Mesenteric fat pad (tissue), 1 donor: ENCODE measurements at places on chromosomes 6 and 20. TPM values are rescaled to one million over a fixed set of nuclear protein-coding genes. Genes with fewer than 3 reads are reported as not detected.

Gene CST3
- total RNA-seq = 1,237 TPM

DNA sequence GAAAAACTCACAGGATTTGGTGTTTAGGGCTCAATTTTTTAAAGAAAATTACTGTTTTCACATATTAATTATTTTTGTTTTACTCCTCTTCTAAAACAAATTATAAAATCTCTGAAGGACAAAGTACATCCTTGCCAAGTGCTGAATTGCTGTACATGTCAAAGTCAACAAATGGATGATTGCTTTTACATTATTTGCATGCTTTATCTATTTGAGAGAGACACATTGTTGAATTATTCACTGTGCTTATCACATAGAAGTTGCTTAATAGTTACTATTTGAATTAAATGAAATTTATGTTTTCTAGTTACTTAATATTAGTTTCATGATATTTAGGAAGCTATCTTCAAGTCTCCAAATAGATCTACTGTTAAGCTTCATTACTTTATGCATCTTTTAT is 318.6 kb upstream of the PTCHD4 start:
- no peak for DNase-seq

Gene PTCRA
- total RNA-seq = not detected

Gene CD24
- 2.1 TPM for total RNA-seq

DNA sequence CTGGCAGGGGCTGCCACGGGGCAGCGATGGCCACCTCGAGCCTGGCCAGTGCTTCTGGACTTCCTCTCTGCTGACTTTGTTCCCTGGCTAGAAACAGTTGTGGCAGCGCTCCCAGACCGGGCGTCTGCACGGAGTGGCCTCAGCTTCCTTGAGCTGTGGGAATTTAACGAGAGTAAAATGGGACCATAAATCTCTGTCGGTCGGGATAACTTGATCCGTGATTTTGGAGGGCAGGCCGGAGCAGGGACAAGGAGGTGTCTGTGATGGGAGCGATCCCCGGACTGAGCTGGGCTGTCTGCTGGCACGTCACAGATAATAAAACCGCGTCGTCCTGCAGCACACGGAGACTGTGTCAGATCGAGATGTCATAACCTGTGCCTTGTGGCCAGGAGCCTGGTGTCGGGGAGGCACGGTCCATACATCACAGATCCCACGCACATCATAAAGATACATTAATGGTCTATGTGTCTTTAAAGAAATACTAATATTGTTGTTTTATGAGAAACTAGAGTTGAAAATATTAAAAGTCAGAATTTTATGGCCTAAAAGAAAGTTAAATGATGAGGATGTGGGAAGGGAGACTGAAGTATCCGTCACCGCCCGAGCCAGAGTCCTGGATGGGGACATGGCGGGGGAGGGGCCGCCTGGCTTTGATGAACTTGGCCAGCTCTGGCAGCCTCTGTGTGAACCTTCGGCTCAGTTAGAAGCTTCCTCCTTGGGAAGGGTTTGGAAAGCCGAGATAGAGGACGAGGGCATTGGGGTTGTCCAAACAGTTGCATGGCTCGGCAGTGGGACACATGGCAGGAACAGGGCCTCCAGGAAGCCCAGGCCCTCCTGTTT is 6.5 kb upstream of the RBBP8NL start:
- DNase-seq = no peak

DNA sequence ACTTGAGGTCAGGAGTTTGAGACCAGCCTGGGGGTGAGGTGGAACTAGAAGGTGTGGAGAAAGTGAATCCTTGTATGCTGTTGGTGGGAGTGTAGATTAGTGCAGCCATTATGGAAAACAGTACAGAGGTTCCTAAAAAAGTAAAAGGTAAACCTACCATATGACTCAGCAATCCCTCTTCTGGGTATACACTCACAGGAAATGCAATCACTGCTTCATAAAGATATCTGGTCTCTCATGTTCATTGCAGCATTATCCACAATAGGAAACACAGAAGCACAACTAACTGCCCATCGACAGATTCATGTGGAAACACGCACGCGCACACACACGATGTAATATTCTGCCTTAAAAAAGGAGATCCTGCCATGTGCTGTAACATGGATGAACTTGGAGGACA is 66.7 kb downstream of the CDC5L start:
- no peak for DNase-seq

DNA sequence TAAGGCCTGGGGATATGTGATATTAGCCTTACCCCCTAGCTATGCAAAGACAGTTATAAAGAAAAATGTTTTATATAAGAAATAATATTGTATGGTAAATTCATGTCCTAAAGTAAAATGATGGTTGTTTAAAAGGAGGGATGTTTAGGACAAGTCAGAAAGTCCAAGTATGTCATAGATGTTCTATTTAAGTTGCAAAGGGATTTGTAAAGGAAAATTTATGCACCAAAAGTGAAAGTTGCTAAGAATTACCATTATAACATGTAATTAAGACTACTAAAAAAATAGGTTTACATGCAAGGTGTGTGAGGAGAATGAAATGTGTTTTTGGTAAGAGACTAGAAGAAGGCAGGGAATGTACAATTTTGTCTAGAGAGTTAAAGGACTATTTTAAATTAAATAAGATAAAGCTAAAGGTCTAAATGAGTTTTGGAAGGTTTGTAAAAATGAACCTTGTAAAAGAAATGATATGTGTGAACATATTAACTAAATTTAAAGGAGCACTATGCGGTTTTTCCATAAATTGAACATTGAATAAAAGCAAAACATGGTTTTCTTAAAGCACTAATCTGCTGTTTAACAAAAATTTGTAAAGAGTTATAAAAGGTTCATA is 22.7 kb upstream of the GOPC start:
- no peak for DNase-seq

Gene CLIC5
- total RNA-seq = 8.2 TPM

GRCh38 chr6:170097505-170098427 is 193.1 kb downstream of the DLL1 start:
- DNase-seq = peak; percentile 78

- DNase-seq = no peak
These were observed 1.3 kb downstream of the EPHA7 start for GRCh38 chr6:93418033-93418407.

DNA sequence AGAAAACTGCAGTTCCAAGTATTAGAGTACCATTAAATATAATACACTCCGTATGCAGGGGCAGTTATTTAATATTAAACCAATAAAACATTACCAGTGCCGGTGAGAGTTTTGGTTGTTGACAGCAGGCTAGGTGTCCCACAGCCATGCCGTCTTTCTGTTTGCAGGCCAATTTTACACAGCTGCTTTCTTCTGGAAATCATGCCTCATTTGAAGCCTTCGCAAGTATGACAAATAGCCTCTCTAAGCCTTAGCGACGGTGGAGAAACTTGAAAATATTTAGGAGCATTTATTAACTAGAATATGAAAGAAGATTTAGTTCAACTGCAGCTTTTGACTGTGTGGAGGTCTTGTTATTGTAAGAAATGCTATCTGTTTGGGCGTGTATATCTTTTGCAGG is 226.0 kb downstream of the BMP2 start:
- no peak for DNase-seq

GRCh38 chr20:21575981-21576740 is 62.3 kb upstream of the NKX2-2 start:
- no peak for DNase-seq

Gene PTGIS
- 124 TPM for total RNA-seq

DNA sequence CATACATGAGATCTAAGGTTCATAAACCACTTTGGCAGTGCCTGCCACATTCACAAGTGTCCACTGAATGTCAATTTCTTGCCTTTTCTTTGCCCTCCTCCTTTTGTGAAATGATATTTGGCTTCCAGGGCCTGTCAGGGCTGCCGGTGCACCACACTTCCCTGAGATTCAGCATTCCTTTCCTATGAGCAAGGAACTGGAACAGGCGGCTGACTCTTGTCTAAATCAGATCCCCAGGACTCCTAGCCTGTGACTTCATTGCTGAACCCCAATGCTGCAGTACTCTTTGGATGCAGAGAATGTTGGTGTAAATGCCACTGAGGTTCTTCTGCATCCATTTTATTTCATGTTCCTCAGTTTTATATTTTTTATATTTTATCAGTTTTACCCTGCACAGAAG is 172.2 kb downstream of the ARID1B start:
- DNase-seq = no peak

DNA sequence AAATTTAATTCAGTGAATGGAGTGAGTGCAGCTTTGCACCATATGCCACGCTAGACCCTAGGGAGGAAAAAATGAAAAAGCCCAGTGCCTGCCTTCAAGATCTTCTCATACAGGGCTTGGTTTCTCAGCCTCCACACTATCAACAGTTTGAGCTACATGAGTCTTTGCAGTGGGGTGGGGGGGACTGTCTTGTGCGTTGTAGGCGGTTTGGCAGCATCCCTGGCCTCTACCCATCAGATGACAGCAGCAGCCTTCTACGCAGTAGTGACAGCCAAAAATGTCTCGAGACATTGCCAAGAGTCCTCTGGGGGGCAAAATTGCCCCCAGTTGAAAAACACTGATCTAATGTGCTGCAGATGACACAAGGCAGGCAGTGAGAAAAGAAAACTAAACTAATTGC is 6.2 kb downstream of the CDH22 start:
- DNase-seq = no peak

GRCh38 chr6:36200154-36200891 is 3.8 kb downstream of the BRPF3 start:
- DNase-seq = no peak

GRCh38 chr6:165376100-165376499 is 66.7 kb upstream of the C6orf118 start:
- no peak for DNase-seq

Gene POM121L2
- not detected for total RNA-seq

- DNase-seq = no peak
These were observed 21.6 kb downstream of the POFUT1 start for GRCh38 chr20:32229251-32229747.

Gene ZBTB12
- total RNA-seq = 2.9 TPM

- DNase-seq = peak; percentile 93
These were observed 37.8 kb downstream of the RAB44 start for GRCh38 chr6:36735110-36736071.

Gene TMC2
- total RNA-seq = 0.22 TPM

DNA sequence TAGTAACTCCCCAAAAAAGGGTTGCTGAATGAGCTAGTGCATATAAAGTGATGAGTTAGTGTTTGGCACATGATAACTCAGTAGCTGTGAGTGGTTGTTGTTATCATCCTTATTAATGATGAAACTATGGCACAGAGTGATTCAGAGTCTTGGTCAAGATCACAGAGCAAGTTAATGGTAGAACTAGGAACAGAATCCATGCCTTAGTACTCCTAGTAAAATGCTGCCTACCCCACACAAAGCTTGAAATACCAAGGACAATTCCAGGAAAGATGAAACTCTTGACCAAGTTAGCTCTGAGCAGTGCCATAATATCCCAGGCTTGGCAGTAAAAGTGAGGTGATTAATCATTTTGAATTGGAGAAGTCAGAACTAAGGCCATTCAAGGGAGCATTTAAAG is 109.1 kb upstream of the ENPP5 start:
- no peak for DNase-seq

DNA sequence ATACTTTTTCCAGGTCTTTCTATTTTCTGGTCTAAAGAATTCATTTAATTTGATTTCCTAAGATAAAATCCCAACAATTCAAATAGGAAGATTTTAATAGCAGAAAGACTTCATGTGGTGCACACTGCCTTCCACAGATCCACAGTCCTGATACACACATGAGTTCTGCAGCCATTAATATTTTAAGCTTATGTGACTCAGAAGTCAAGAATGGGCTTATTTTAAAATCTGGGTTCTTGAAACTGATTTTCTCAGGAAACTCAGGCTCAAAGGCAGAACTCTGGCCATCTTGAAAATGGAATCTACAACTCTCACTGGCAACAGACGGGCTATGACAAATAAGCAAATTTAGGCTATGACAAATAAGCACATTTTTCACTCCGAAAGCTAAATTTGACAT is 88.2 kb downstream of the COL12A1 start:
- DNase-seq = no peak

Gene ZKSCAN3
- total RNA-seq = 3.0 TPM

DNA sequence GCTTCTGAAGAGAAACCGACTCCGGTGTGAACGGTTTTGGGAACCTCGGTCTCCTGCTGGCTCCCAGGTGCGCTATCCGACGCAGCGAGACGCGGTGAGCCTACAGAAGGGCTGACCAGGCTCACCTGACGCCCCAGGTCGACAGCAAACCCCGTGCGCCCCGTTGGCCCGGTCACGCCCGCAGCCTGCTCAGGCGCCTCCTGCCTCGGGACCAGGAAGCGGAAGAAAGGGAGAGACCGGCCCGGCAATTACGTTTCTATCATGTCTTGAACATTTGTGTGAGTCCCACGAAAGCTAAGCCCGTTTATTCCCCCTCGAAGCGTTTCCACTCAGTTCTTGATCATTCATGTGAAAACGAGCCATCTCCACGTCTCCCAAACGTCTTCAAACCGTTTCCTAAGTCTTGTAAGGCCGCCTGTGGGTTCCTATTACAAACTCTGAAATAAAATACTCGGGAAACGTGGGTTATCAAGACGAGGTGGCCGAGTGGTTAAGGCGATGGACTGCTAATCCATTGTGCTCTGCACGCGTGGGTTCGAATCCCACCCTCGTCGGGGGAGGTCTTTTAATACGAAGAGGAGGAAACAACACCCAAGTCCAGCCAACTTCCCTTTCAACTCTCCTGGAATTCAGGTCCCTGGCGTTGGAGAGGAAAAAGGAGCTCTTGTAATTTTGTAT is 150.5 kb upstream of the PRSS16 start:
- DNase-seq = no peak

GRCh38 chr6:56936466-56936865 is 18.4 kb upstream of the BEND6 start:
- DNase-seq = no peak

Gene HLA-DRB5
- total RNA-seq = 118 TPM

Gene TMEM74B
- 0.42 TPM for total RNA-seq

Gene ISM1
- total RNA-seq = 4.0 TPM

Gene CAGE1
- total RNA-seq = not detected

Gene LRP11
- total RNA-seq = 24.2 TPM

DNA sequence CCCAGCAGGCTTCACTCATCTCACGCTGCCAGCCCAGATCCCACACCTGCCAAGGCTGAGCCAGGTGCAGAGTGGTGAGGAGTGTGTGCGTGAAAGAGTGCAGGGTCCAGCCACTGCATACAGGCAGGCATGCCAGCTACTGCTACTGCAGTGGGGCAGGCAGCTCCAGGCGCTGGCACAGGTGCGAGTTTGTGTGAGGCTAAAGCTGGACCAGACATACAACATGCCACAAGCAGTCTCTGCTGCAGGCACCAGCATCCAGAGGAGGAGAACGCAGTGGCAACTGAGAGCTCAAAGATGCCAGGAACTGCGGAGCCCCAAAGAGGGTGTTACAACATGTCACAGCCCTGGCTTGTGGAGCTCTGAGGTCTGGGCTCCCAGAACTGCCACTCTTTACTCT is 149.8 kb downstream of the EYS start:
- no peak for DNase-seq

- no peak for DNase-seq
These were observed 4.8 kb downstream of the COL9A1 start for GRCh38 chr6:70298068-70298467.
